ENCODE measurements at places on chromosomes 5 and 9. TPM values are rescaled to one million over a fixed set of nuclear protein-coding genes. Genes with fewer than 3 reads are reported as not detected.

The S1PR3 gene
- polyA plus RNA-seq, result 31.0 TPM

The NR2F1 gene
- 27.0 TPM for polyA plus RNA-seq

The GRAMD2B gene
- polyA plus RNA-seq, result 12.1 TPM

The ACER2 gene
- 2.1 TPM for polyA plus RNA-seq

The CNTNAP3B gene
- 5.5 TPM for polyA plus RNA-seq

The ANKRD18A gene
- polyA plus RNA-seq, result 0.07 TPM

The RPP25L gene
- polyA plus RNA-seq, result 15.2 TPM
